Lung microvascular endothelial cell (primary cell): ENCODE measurements at places on chromosomes 1 and 21.

GRCh38 chr1:91699339-91699974, 186.5 kb downstream of the TGFBR3 start:
- no peak for DNase-seq

DNA sequence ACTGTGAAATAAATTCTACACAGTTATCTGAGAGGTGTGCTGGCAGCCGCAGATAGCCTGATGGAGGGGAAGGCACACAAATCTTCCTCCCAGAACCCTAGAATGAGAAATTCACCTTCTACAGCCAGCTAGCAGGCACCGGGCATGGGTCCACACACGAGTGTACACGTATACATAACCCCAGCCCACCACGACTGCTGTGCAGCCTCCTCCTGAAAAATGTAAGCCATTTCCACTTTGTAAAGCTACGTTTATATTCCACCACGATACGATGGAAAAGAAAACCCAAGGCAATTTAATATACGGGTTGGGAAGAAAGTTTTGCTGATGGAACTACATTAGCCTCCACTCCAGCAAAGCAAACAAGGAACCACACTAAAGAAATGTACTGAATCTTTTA, 1.8 kb downstream of the BTG3 start:
- DNase-seq = peak; percentile 47

- no peak for DNase-seq
Observed at GRCh38 chr1:178912597-178912996, 41.7 kb upstream of the ANGPTL1 start.

DNA sequence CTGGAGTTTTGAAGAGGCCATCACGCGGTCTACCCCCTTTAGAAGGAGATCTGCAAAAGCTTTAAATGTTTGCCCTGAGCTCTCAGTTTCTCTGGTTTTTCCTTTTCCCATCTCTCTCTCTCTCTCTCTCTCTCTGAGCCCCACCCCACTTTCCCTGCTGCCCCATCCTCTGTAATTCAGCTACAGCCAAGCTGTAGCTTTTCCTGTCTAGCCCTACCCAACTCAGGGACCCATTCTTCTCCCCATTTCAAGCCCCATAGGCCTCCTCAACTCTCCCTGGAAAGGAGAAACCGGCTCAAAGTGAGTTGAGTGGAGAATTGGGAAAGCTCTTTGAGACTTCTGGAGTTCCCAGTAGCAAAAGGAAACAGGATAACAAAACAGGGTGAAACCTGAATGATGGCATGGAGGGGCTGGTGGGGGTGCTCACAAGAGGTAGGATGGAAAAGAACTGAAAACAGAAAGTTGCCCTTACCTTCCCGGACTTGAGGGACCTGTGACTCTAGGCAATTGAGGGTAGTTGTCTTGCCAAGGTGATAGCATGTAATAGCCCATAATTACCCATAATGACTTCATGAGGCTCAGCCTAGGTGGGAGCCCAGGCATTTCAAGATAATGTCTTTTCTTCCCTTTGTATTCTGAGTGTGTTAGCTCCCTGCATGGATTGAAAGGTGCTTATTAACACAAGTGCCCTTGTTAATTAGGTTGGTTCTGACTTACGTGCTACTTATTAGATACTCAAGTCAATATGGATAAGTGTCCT, 84.9 kb downstream of the SLC16A1 start:
- no peak for DNase-seq

DNA sequence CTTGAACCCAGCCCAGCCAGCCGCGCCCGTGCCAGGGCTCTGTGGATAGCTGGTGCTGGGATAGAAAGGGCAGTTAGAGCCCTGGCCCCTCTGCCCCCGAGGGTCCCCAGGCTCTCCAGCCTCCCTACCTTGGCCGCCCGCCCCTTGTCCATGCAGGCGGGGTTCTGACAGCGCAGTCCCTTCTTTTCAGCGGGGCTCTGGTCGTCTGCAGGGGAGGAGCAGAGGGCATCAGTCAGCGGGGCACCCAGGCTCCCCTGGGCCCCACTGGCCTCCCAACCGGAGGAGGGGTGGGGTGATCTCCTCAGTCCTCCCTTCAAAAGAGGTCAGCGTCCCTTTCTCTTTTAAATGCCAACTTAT, 4.9 kb upstream of the PLEKHG5 start:
- DNase-seq = no peak

DNA sequence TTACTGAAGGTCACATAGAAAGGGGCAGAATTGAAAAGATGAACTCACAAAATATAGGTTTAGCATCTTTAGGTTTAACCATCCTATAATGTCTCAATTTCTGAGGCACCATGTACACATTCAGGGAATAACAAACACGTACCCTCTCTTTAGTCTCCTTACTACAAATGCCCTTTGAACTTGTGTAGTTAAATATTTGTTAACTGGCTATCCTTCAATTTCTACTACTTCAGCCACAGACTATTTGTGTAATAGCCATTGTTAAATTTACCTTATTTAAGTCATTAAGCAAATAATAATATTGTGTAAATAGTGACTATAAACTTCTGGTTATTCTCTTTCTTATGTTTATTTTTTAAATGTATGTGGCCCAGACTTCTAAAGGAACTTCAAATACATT, 600.5 kb downstream of the KCNT2 start:
- no peak for DNase-seq

GRCh38 chr1:196312739-196313138, 295.5 kb downstream of the KCNT2 start:
- no peak for DNase-seq

DNA sequence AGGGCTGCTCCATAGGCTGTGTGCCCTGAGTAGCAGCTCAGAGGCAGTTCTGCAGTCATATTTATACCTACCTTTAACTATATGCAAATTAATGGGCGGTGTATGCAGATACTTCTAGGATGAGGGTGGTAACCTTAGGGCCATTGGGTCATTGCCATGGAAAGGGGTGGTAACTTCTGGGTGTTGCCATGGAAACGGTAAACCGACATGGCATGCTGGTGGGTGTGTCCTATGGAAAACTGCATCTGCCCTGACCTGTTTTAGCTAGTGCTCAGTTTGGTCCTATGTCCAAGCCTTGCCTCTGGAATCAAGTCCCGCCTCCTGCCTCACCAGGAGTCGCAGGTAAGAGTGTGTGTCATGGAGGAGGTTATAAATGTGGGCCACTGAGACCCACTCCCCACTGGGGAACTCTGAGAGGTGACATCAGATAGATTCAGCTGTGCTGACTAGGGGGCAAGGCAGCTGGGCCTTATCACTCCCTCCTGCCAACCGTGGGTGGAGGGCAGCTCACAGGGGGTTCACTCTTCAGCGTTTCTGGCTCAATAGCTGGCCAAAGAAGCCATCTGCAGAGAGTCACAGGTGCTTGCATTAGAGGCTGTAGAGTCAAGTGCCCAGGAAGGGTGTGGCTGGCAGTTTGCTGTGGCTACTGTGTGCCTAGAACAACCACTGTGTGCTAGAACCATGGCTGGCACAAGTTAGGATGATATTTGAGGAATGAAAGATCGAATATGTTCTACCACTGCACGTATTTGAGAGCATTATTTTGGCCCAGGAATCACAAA, 19.0 kb downstream of the BACE2 start:
- DNase-seq = no peak

- DNase-seq = peak; percentile 21
Observed at GRCh38 chr1:97160818-97161217, 439.2 kb downstream of the PTBP2 start.

DNA sequence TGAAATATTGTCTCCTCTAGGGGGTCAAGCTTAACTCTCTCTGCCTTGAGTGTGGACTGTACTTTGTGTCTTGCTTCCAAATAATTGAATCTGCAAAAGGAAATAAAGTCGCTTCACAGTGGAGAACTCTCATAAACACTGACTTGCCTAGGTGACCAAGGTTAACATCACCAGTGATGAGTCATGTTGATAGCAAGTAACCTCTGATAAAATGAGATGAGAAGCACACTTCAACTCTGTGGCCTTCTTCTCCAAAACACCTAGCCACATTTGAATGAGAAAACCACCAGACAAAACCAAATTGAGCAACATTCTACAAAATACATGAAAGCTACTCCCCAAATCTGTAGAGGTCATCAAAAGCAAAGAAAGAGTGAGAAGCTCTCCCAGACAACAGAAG, 37.6 kb downstream of the PDE4B start:
- peak; percentile 3 for DNase-seq

DNA sequence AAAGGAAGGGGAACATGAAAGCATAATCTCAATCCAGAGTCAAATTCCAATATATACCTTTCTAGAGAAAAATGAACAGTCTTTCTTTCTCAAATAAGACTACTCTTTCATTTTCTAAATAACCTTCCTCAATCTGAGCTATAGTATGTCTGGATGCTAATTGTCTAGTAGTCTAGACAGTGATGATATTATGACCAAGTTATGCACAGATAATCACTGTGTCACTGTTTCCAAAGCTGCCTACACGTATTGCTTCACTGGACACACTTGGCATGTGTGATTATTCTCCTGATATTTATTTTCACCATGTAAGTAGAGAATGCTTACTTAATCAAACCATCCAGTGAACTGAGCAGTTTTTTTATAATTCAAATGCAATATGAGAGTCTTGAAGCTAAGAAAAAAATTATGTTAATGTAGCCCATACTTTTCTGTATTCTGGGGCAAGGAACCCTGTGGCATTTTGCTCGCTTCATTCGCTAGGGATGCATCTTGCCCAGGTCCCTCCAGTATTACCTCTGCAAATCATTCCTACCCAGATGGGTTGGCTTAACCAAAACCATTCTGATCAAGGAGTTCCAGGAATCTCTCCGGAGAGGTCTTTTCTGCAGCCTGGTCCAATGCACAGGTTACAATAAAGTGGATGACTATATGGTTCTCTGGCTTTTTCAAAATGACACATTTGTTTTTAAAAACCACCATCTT, 303.1 kb upstream of the RUNX1 start:
- DNase-seq = no peak

DNA sequence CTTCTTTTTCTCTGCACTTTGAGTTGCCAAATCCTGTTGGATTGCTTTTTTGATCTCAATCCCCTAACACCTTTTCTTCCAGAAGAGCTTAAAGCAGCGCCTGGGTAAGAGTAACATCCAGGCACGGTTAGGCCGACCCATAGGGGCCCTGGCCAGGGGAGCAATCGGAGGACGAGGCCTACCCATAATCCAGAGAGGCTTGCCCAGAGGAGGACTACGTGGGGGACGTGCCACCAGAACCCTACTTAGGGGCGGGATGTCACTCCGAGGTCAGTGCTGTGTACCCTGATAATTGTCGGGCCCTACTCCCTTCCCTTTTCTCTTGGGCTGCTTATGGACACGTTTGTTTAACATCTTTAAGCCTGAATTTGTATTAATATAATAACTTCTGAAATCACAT, 8.3 kb downstream of the CHTOP start:
- no peak for DNase-seq

DNA sequence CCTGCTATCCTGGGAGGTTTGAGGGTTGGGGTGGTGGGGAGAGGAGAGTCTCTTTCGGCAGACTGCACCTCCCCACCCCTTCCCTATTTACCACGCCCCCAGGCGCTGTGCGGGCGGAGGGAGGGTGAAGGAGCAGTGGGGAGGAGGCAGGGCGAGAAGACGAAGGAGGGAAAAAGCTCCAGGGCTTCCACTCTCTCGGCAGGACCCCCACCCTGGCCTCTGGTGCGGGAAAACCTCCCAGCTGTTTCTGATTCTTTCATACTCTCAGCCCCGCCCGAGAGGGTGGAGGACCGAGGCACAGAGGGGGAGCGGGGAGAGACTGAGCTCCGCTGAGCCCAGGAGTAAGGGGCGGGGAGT, 866 bp upstream of the WNT2B start:
- DNase-seq = no peak

GRCh38 chr1:169894424-169895145, 889 bp upstream of the SCYL3 start:
- DNase-seq = peak; percentile 5

GRCh38 chr1:185017338-185017737, 28.0 kb upstream of the RNF2 start:
- DNase-seq = no peak

GRCh38 chr1:165129568-165130164, 226.8 kb downstream of the LMX1A start:
- DNase-seq = peak; percentile 47

DNA sequence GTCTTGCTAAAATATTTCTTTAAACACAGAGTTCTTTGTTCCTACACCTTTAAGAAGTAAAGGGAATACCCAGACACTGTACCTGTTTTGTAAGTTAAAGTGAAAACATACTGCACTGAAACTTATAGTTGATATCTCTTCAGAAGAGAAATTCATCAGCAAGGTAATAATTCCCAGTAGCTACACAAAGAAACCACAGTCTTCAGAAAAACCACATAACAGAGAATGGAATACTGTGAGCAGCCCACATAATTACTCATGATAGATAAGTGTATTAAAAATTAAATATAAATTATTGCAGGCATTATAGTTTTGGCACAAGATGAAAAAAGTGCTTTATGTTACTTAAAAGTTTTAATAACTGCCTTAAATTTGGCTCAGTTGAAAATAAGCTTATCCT, 276.6 kb downstream of the SETD4 start:
- no peak for DNase-seq

- no peak for DNase-seq
Observed at GRCh38 chr1:88296227-88296626, 387.8 kb upstream of the PKN2 start.

- DNase-seq = no peak
Observed at GRCh38 chr1:59557549-59557885, 257.2 kb upstream of the HOOK1 start.

DNA sequence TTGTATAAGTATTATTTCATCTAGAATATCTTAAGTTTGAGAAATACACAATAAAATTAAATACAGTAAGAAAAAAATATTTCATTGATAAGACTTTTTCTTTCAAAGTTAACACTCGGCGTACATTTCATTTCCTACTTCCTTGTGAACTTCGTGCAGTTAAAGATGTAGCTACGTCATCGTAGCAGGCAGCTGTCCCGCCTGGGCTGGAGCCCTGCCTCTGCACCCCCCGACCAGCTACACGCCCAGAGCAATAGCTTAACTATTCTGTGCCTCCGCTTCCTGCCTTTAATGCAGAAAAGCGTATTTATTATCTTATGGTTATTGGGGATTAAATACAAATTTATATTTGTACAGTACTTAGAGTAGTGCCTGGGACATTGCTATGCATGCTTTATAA, 53.5 kb downstream of the CLSTN1 start:
- no peak for DNase-seq

DNA sequence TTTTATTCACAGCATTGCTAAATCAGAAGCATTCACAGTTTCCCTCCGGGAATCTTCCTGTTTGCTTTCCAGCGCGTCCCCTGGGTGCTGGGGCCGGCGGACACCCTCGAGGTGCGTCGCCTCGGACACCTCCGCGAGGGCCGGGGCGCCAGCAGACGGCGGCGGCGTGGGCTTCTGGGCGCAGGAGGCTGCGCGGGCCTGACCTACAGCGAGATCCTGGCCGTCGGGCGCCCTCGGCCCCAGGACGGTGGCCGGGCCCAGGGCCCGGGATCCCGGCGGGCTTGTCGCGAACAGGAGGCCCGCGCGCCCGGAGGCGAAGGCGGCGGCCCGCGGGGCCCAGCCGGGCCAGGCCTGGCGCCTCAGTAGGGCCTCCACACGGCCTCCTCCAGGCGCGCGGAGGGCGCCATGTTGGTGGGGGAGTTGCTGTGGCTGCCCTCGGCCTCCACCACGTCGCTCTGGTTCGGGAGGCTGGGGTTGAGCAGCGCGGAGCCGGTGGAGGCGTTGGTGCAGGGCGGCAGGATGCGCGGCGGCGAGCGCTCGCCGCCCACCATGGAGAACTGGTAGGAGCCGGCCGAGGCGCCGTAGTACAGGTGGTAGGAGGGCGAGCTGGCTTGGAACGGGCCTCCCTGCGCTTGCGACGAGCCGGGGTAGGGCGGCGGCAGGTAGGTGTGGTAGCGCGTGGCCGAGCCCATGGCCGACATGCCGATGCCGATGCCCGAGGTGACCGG, 123.1 kb downstream of the CLIC6 start:
- no peak for DNase-seq
